CD8-positive, alpha-beta memory T cell (primary cell): ENCODE measurements at places on chromosomes 16 and 17.
A peak's percentile ranks its signal among the peaks of the same experiment; 100 is the strongest.

GRCh38 chr17:36533935-36534839 lies 481 bp downstream of the MYO19 start:
- peaks cover 16% of the 10 kb centered on the region for H3K4me1 ChIP-seq
- H3K27ac ChIP-seq = peak overlapping the region; percentile 95
- no peak for DNase-seq
- peak overlapping the region; percentile 87 for H3K4me3 ChIP-seq
- no peaks in the 10 kb centered on the region for H3K36me3 ChIP-seq
- no peaks in the 10 kb centered on the region for H3K27me3 ChIP-seq

DNA sequence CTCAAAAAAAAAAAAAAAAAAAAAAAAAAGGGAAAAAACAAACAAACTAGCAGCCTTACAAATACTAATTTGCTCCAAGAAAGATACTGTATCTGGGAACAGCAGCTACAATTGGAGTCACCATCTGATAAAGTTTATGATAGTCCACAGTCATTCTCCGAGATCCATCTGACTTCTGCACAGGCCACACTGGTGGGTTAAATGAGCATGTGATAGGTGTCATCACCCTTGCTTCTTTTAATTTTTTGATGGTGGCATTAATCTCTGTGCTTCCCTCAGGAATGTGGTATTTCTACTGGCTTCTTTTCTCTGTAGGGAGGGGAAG lies 49.6 kb downstream of the BCL7C start:
- H3K4me3 ChIP-seq = no peak overlapping the region
- peaks cover 7% of the 10 kb centered on the region for H3K4me1 ChIP-seq
- H3K27ac ChIP-seq = no peak overlapping the region
- H3K27me3 ChIP-seq = no peaks in the 10 kb centered on the region

- no peaks in the 10 kb centered on the region for H3K36me3 ChIP-seq
- no peak for DNase-seq
- H3K4me1 ChIP-seq = no peaks in the 10 kb centered on the region
- no peak overlapping the region for H3K4me3 ChIP-seq
- no peak overlapping the region for H3K27ac ChIP-seq
Observed at GRCh38 chr17:2003525-2003924, 21.6 kb downstream of the RTN4RL1 start.

- DNase-seq = no peak
- no peak overlapping the region for H3K4me3 ChIP-seq
- H3K27ac ChIP-seq = peak overlapping the region; percentile 75
- H3K4me1 ChIP-seq = peaks cover 11% of the 10 kb centered on the region
Observed at GRCh38 chr16:31107465-31107867, 720 bp upstream of the BCKDK start.

- peak; percentile 63 for DNase-seq
- peaks cover 40% of the 10 kb centered on the region for H3K4me1 ChIP-seq
- H3K36me3 ChIP-seq = no peaks in the 10 kb centered on the region
- no peaks in the 10 kb centered on the region for H3K27me3 ChIP-seq
Observed at GRCh38 chr17:66673668-66674276, 161.1 kb upstream of the CACNG5 start.

DNA sequence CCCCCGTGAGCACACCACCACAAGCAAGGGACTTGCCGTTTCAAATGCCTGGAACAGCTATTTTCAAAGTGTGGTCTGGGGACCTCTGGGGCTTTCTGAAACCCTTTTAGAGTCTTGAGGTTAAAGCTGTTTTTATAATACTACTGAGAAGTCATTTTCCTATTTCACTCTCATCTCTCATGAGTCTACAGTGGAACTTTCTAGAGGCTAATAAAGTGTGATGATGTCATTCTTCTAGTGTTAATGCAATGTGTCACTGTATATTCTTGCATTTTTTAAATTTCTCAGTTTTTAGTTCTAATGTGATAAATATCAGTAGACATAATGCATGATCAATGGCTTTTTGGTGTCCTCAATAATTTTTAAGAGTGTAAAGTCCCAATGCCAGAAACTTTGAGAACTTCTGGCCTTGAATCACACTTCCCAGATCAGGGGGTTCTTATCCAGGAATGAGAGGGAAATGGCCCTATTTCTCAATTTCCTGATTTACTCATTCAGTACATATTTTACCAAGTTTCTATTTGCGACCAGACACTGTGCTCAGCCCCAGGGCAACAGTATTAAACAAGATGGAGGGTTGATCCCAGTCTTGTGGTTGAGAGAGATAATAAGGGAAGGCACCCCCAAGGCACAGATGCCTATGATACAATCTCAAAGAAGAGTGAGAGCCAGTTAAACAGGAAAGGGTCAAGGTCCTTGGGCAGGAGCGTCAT lies 444.0 kb downstream of the HS3ST3B1 start:
- DNase-seq = no peak
- no peaks in the 10 kb centered on the region for H3K4me1 ChIP-seq
- H3K36me3 ChIP-seq = no peaks in the 10 kb centered on the region
- no peaks in the 10 kb centered on the region for H3K27me3 ChIP-seq
- no peak overlapping the region for H3K27ac ChIP-seq
- H3K4me3 ChIP-seq = no peak overlapping the region

DNA sequence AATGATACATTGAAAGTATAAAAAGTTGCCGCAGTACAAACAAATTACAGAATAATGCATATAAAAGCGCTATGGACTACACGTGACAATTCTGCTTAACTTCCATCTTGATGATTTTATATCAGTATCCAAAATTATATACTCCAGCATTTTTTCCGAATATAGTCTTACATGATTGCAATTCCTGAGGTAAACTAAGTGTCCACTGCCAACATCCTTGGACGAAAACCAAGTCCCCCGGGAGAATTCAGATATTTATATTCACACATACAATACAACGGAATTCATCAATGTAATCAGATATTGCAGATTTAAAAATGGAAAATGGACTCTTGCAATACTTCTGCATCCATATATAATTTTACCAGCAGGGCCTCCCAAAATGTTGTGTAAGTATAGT lies 8.9 kb upstream of the MYH11 start:
- no peak for DNase-seq
- H3K4me1 ChIP-seq = no peaks in the 10 kb centered on the region
- peaks cover 23% of the 10 kb centered on the region for H3K36me3 ChIP-seq

- H3K27ac ChIP-seq = no peak overlapping the region
- no peaks in the 10 kb centered on the region for H3K27me3 ChIP-seq
- H3K4me3 ChIP-seq = no peak overlapping the region
- no peak for DNase-seq
- H3K36me3 ChIP-seq = peaks cover 14% of the 10 kb centered on the region
Observed at GRCh38 chr17:80859002-80859941, 132.4 kb upstream of the CHMP6 start.

GRCh38 chr16:7792346-7792745 lies 459.7 kb downstream of the RBFOX1 start:
- no peaks in the 10 kb centered on the region for H3K4me1 ChIP-seq
- no peak for DNase-seq
- no peak overlapping the region for H3K4me3 ChIP-seq
- no peaks in the 10 kb centered on the region for H3K36me3 ChIP-seq
- no peaks in the 10 kb centered on the region for H3K27me3 ChIP-seq

- H3K27me3 ChIP-seq = no peaks in the 10 kb centered on the region
- no peak for DNase-seq
- no peak overlapping the region for H3K27ac ChIP-seq
- H3K4me1 ChIP-seq = no peaks in the 10 kb centered on the region
- H3K4me3 ChIP-seq = no peak overlapping the region
Observed at GRCh38 chr16:12258861-12259645, 282.5 kb downstream of the SNX29 start.

DNA sequence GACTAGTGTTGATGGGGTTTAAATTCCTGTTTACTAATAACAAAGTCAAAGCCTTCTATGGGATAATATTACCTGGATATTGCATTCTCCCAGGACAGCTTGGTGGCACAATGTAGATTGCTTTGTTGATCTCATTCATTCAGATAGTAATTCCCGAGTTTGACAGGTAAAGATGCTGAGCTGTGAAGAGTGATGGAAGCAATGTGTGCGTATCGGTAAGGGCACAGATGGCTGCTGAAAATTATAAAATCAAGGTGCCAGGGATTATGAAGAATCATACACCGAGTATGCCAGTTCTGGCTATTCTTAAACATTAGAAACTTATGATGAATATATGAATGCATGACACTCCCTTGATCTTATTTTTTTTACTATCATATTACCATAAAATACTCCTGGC lies 100.6 kb upstream of the CNTNAP4 start:
- H3K4me1 ChIP-seq = no peaks in the 10 kb centered on the region
- no peak for DNase-seq
- no peak overlapping the region for H3K27ac ChIP-seq
- H3K36me3 ChIP-seq = no peaks in the 10 kb centered on the region

GRCh38 chr17:56796536-56796935 lies 37.2 kb downstream of the C17orf67 start:
- no peaks in the 10 kb centered on the region for H3K4me1 ChIP-seq
- H3K27ac ChIP-seq = no peak overlapping the region
- no peak for DNase-seq
- no peaks in the 10 kb centered on the region for H3K27me3 ChIP-seq
- H3K36me3 ChIP-seq = no peaks in the 10 kb centered on the region
- no peak overlapping the region for H3K4me3 ChIP-seq

- no peaks in the 10 kb centered on the region for H3K4me1 ChIP-seq
- no peaks in the 10 kb centered on the region for H3K36me3 ChIP-seq
Observed at GRCh38 chr17:64250233-64250835, 12.7 kb downstream of the TEX2 start.

- no peaks in the 10 kb centered on the region for H3K36me3 ChIP-seq
- no peak overlapping the region for H3K27ac ChIP-seq
- no peak for DNase-seq
- no peaks in the 10 kb centered on the region for H3K4me1 ChIP-seq
- H3K4me3 ChIP-seq = no peak overlapping the region
Observed at GRCh38 chr16:65473699-65474098, 351.8 kb upstream of the CDH11 start.

GRCh38 chr17:732067-732901 lies at the start of gene TLCD3A:
Gene TLCD3A, plus strand, starts transcription at chr17:732596. Its CDS starts 52 bp downstream, at chr17:732648.
- DNase-seq = peak; percentile 39
- no peaks in the 10 kb centered on the region for H3K36me3 ChIP-seq
- peak within 1 kb of the TSS; percentile 43 for H3K27ac ChIP-seq
- no peaks in the 10 kb centered on the region for H3K27me3 ChIP-seq
- peak within 1 kb of the TSS; percentile 34 for H3K4me3 ChIP-seq

DNA sequence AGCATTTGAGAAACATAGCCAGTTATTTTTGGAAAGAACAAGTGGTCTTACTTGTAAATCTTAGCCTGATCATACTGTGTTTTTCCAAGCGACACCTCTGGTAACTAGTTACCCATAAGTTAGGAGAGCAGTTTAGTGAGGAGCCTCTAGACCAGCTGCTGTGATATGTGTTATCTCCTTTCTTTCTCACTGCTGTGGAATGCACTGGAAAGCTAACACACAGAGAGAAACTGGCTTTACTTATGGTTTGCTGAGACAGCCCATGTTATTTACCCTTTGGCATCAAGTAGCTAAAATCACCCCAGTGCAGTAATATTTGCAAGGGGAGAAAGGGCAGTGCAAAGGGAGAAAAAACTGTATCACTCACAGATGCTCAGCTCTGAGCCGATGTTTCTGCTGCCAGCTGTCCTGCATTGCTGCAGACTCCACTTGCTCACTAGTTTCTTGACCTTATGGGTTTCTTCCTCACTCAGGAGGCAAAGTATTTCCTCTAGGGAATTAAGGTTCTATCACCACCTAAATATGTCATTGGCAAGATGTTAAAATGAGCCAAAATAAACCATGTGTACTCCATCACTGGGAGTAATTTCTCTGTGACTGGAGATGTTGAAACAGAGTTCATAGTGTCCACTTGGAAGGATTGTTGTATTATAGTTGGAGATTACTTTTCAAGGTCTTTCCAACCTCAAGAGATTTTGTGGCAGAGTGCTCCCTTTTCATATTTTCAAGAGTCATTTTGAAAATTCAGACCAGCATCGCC lies 2.3 kb downstream of the RBFOX1 start:
- H3K36me3 ChIP-seq = no peaks in the 10 kb centered on the region
- no peak overlapping the region for H3K4me3 ChIP-seq
- no peak for DNase-seq
- no peaks in the 10 kb centered on the region for H3K27me3 ChIP-seq
- no peaks in the 10 kb centered on the region for H3K4me1 ChIP-seq
- no peak overlapping the region for H3K27ac ChIP-seq

DNA sequence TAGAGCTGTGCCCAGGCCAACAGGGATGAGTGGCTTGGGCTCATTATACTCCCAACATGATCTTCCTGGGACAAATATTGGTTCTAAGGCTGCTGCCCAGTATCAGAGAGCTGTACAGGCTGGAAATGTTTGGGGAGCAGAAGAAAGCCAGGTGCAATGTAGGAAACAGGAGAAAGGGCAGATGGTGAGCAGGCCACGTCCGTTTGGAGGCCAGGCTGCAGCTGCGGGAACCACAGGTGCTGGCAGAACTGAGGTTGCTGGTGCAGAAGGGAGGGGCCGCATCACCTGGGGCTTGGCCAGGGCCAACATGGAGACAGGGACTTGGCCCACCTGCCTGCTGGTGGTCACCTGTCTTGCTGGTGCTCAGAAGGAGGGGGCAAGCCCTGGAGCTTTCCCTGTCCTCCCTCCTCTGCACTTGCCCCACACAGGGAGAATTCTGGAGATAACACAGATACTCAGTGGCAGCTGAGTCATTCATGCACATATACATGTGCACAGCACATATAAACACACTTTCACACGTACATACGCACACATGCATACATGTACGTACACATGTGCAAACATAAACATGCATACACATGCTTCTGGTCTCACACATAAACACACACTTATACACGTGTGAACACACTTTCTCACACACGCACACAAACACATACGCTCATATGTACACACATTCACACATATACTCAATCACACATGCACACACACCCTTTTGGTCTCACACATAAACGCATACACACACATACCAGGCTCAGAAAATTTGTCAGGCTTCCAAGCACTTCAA lies 67.7 kb downstream of the WSCD1 start:
- H3K27me3 ChIP-seq = no peaks in the 10 kb centered on the region
- H3K36me3 ChIP-seq = no peaks in the 10 kb centered on the region
- H3K4me3 ChIP-seq = no peak overlapping the region
- DNase-seq = no peak
- no peaks in the 10 kb centered on the region for H3K4me1 ChIP-seq
- H3K27ac ChIP-seq = no peak overlapping the region

GRCh38 chr17:79457889-79458288 lies 153.0 kb downstream of the RBFOX3 start:
- no peak for DNase-seq
- no peak overlapping the region for H3K4me3 ChIP-seq
- H3K27me3 ChIP-seq = no peaks in the 10 kb centered on the region
- no peak overlapping the region for H3K27ac ChIP-seq

GRCh38 chr17:7774055-7774521 lies 56.5 kb downstream of the DNAH2 start:
- DNase-seq = no peak
- H3K27ac ChIP-seq = no peak overlapping the region
- no peak overlapping the region for H3K4me3 ChIP-seq
- H3K27me3 ChIP-seq = no peaks in the 10 kb centered on the region
- H3K36me3 ChIP-seq = no peaks in the 10 kb centered on the region

DNA sequence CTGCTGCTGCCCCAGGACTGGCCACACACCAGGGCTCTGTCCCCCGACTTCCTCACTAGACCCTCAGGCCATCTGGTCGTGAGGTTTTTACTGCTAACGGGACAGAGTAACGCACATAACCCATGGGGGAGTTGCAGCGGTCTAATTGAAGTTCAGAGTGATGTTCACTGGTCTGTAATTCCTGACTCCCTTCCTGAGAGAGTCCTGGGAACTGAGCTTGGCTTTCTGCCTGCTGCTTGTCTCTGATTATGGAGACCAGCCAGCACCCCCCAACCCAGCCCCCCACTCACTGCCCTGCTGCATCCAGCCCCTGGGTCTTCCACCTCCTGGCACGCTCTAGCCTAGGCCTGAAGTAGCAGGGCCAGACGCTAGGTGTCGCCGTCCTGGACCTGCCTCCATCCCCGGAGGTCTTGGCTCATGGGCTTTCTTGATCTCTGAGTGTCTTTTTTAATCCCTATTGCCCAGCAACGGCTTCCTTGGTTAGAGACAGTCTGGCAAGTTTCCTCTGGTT lies 192.9 kb downstream of the CCDC182 start:
- no peaks in the 10 kb centered on the region for H3K36me3 ChIP-seq
- H3K27me3 ChIP-seq = no peaks in the 10 kb centered on the region
- H3K4me1 ChIP-seq = peaks cover 8% of the 10 kb centered on the region
